ENCODE measurements at places on chromosomes 16 and 17.

GRCh38 chr17:21742326-21742725, 50.0 kb downstream of the KCNJ18 start:
- DNase-seq, result no peak

GRCh38 chr17:34892461-34893249, 68.6 kb downstream of the CCT6B start:
- peak; percentile 9 for DNase-seq

GRCh38 chr17:1047177-1047878, 50.4 kb downstream of the TIMM22 start:
- no peak for DNase-seq

GRCh38 chr17:43467981-43468581, 15.7 kb upstream of the DHX8 start:
- no peak for DNase-seq

DNA sequence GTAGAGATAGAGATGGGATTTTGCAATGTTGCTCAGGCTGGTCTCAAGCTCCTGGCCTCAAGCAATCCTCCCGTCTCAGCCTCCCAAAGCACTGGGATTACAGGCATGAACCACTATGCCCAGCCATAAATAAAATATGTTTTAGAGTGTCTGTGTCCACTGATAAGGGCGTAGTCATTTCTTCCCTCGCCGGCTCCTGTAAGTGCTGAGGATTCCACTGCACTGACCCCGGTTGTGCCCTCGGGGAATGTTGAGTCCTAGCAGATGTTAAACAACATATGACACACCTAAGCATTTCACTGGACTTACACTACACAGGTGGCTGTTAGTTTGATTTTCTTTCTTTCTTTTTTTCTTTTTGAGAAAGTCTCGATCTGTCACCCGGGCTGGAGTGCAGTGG, 5.6 kb upstream of the SHMT1 start:
- DNase-seq, result no peak

GRCh38 chr16:87474566-87474996, 18.2 kb downstream of the ZCCHC14 start:
- DNase-seq, result no peak

DNA sequence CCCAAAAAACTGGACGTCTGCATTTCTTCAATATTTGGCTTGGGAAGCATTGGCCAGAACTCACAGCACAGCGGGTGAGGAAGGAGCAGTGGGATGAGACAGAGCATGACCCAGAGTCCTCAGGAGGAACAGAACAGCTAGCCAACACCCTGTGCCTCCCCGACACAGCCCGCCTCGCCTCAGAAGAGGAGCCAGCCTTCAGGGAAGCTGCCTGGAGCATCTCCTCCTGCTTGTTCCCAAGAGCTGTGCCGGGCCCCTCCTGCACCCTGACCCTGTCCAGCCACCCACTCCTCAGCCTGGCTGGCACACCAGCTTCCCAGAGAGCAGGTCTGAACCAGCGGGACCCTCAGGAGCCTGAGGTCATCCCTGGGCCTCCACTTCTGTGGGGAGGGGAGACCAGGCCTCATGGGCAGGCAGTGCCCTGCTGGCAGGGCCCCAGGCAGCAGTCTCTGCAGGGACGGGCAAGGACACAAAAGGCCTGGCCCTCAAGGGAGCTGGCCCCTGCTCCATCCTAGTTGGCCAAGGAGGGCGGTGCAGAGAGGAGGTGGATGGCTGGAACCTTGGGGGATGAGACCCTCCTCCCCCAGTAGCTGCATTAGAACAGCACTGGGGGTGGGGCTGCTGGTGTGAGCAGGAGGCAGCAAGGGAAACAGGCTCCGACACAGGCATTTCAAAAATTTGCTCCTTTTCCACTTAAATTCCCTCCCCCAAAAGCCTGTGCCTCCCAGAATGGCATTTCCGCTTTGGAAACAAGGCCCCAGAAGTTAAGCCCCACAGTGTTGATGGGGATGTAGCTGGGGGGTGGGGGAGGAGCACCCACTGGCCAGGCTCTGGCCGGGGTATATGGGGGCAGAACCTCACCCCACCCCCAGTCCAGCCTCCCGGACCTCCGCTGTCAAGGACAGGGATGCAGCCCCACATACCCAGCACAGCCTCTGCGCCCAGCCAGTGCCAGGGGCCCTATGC, 1.8 kb upstream of the BCAR1 start:
- no peak for DNase-seq

All from CD4-positive, alpha-beta T cell treated with Interleukin-4 for 1 hour (primary cell).